Upper lobe of left lung (tissue), 6 donors: ENCODE measurements at places on chromosomes 7 and 10.

GRCh38 chr7:150428671-150429451 lies 21.6 kb upstream of the GIMAP8 start:
- no peaks in the 10 kb centered on the region for H3K27me3 ChIP-seq
- H3K4me3 ChIP-seq = no peak overlapping the region
- H3K36me3 ChIP-seq = no peaks in the 10 kb centered on the region
- H3K4me1 ChIP-seq = peaks cover 8% of the 10 kb centered on the region
- DNase-seq = peak; percentile 53

DNA sequence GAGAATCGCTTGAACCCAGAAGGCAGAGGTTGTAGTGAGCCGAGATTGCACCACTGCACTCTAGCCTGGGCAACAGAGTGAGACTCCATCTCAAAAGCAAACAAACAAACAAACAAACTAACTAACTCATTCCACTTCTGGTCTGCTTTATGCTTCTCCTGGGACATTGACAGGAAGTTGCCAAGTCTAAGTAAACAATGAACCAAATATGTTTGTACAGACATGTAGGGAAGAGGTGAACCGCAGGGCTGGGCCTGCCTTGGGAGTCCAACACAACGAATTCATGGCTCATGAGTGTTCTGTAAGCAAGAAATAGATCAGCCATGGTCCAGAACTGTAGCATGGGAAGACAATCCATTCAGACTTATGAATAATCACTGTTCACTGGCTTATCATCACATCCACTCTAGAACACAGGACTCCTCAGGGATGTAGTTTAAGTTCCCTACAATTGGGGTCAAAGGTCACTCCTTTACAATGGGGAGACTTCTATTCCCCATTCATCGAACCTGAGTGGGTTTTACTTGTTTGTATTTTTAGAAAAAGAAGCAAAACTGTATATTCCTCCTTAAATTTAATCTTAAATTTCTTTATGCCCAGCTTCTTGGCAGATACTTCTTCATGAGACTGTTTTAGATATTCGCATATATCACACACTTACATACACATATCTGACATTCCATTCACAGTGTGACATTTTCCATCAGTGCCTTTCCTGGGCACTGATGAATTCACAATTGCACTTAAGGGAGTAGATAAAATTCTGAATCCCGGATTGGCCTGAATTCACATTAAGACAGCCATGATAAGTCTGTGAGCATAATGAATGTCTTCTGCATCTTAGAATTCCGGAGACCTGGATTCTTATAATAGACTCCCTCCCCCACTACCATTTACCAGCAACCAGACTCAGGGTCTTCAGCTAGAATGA lies 159.1 kb upstream of the EEPD1 start:
- no peaks in the 10 kb centered on the region for H3K27me3 ChIP-seq
- no peaks in the 10 kb centered on the region for H3K36me3 ChIP-seq
- H3K27ac ChIP-seq = no peak overlapping the region
- H3K4me1 ChIP-seq = no peaks in the 10 kb centered on the region
- DNase-seq = no peak

DNA sequence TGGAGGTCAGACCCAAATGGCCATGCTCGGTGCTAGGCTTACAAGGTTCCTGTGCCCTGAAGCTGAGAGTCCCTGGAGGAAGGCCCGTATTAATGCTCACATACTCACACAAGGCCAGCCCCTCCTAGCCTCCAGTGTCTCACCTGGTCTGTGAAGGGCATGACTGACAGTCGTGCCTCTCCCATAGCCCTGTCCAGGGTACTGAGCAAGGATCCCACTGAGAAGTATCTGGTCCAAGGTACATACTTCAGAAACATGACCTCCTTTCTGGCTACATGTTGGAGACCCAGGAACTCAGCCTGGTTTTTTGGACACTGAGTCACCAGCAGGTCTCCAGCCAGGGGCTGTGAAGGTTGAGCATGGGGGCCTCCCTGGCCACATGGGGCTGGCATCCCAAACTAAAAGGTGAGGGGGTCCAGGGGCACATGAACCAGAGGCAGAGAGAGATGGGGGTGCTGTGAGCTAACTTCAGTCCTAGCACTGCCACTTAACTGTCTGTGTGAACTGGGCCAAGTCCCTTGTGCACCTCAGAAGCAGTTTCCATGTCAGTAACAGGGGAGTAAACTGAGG lies 17.6 kb upstream of the RASGEF1A start:
- H3K36me3 ChIP-seq = no peaks in the 10 kb centered on the region
- no peak for DNase-seq
- peaks cover 16% of the 10 kb centered on the region for H3K4me1 ChIP-seq
- no peaks in the 10 kb centered on the region for H3K27me3 ChIP-seq
- no peak overlapping the region for H3K4me3 ChIP-seq

- H3K4me3 ChIP-seq = no peak overlapping the region
- H3K27me3 ChIP-seq = no peaks in the 10 kb centered on the region
- H3K36me3 ChIP-seq = no peaks in the 10 kb centered on the region
Measured at GRCh38 chr7:12389089-12389700, 14.5 kb downstream of the VWDE start.

- no peak overlapping the region for H3K4me3 ChIP-seq
- no peaks in the 10 kb centered on the region for H3K36me3 ChIP-seq
- DNase-seq = no peak
- no peaks in the 10 kb centered on the region for H3K27me3 ChIP-seq
- no peak overlapping the region for H3K27ac ChIP-seq
Measured at GRCh38 chr10:6464862-6465430, 115.1 kb downstream of the PRKCQ start.

DNA sequence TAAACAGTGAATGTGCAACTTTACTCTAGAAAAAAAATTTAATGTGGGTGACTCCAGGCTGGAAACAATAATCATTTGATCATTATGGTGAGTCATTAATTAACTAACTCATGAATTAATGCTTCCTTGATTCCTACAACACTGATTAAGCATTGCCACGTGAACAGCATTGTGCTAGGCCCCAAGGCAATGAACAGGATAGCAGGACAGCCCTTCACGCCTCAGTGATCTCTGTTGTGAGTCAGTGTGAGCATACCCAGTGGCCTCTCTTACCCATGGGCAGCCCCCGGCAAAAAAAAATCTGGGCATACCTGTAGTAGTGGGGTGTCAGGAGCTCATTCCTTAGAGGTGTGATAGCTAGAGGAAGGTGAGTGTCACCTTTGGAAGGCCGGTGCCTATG lies 76.0 kb downstream of the DENND2A start:
- peaks cover 11% of the 10 kb centered on the region for H3K4me1 ChIP-seq
- H3K27ac ChIP-seq = no peak overlapping the region
- no peaks in the 10 kb centered on the region for H3K36me3 ChIP-seq
- DNase-seq = no peak
- H3K4me3 ChIP-seq = no peak overlapping the region
- H3K27me3 ChIP-seq = no peaks in the 10 kb centered on the region

DNA sequence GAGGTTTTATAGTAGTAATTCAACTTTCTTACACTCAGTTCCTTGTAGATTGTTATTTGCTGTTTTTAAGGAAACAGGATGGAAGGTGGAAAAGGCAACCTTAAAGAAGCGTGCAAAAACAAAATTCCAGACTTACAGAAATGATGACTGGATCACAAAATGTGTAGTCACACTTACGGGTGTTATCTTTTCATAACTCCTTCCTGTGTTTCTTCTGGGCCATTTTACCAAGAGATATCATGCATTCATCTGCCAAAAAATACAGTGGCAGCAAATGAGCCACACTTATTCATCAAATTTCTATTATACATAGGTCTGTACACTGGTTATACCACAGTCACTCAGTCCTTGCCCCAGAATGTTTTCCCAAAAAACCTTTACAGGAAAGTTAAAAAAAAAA lies 94.3 kb upstream of the IL6 start:
- DNase-seq = no peak
- no peak overlapping the region for H3K4me3 ChIP-seq
- H3K27me3 ChIP-seq = no peaks in the 10 kb centered on the region

DNA sequence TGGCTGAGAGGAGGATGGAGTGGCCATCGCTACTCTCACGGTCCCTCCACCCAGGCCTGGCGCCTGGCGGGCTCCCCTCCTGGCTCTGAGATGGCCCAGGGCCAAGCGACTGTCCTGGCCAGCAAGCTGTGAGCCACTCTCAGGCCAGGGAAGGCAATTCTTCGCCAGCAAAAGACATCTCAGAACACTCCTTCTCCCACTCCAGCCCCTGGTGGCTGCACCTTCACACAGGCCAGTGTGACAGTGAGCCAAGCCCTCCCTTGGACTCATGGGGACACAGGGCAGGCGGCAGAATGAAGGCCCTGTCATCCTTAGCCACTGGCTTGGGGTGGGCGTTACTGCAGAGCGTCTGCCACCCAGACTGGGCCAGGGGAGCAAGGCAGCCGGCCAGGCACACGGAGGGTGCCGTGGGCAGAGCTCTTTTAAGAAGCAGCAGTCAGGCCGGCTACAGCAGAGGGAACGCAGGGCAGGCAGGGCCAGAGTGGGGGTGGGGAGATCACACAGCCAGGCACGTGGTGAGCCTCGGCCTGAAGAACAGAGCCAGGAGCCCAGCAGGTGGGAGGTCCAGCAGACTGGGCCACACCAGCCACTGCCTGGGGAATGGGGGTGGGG lies 14.4 kb downstream of the STK32C start:
- H3K27me3 ChIP-seq = no peaks in the 10 kb centered on the region
- no peak overlapping the region for H3K4me3 ChIP-seq
- no peak overlapping the region for H3K27ac ChIP-seq
- H3K4me1 ChIP-seq = no peaks in the 10 kb centered on the region

- H3K27ac ChIP-seq = no peak overlapping the region
- H3K4me3 ChIP-seq = no peak overlapping the region
- H3K27me3 ChIP-seq = no peaks in the 10 kb centered on the region
- no peak for DNase-seq
Measured at GRCh38 chr10:43313901-43314300, 47.0 kb upstream of the RASGEF1A start.

DNA sequence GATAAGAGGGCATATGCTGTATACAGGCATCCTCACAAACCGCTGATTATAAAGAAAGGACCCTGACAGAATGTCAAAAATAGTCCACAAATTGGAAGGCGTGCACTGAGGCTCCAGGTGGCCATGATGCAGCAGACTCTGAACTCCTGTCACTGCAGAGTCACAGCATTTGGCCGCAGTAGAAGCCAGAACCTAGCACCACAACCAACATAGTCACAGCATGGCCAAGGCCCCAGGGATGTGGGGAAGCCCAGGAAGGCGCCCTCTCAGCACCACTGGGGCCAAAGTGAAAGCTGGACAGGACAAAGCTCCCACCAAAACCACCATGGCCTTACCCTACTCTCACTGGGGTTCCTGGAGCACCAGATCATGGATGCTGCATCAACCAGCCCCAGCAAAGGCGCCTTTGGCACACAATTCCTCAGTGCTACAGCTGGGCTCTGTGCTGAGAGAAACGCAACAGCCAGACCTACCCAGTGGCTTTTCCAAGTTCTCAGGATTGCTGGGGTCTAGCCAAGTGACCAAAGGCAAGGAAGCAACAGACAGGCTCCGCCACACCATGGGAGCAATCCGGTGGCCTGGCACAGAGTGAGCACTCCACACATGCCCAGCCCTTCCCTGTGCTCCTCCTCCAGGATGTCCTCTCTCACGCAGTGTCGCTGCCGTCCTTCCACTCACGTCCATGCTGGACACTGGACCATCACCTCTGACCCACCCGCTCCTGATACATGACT lies 60.2 kb downstream of the STK17A start:
- H3K27me3 ChIP-seq = no peaks in the 10 kb centered on the region
- H3K27ac ChIP-seq = no peak overlapping the region
- H3K36me3 ChIP-seq = peaks cover 7% of the 10 kb centered on the region
- H3K4me3 ChIP-seq = no peak overlapping the region
- no peak for DNase-seq

DNA sequence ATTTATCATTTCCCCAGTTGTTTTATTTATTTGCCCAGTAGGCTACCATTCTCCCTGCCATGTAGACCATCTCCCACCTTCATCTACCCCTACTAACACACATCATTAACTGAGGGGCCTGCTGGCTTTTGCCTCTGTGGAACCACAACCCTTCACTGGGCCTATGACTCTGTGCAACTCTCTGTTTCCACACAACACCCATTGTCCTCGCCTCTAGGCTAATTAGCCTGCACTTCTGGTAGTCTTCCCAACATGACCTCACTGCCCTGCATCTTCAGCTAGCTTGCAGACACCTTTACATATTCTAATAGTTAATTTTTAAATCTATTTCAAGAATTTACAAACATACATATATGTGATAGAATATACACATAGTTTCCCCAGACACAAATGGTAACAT lies 7.5 kb downstream of the ANKIB1 start:
- H3K27ac ChIP-seq = no peak overlapping the region
- no peak for DNase-seq
- no peaks in the 10 kb centered on the region for H3K36me3 ChIP-seq
- H3K27me3 ChIP-seq = no peaks in the 10 kb centered on the region
- no peak overlapping the region for H3K4me3 ChIP-seq

DNA sequence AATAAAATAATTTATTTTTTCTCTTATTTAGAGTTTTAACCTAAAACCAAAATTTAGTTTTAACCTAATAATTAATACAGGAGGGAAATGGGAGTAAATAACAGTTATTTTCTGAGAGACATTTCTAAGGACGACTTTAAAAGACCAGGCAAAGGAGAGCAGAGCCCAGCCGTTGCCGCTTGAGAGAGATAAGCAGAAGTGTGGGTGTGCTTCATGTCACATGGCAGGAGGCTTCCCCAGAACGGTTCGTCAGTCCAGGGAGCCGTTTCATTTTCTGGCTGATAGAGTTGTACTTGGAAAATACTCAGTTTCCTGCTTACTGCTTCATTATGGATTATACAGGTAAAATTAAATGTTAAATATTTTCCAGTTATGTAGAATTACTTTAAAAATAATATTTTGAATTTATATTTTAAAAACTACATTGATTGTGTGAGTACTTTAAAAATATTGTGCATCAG lies 61.4 kb downstream of the ST7 start:
- H3K4me1 ChIP-seq = peaks cover 8% of the 10 kb centered on the region
- H3K27ac ChIP-seq = no peak overlapping the region
- H3K27me3 ChIP-seq = no peaks in the 10 kb centered on the region
- DNase-seq = peak; percentile 72

DNA sequence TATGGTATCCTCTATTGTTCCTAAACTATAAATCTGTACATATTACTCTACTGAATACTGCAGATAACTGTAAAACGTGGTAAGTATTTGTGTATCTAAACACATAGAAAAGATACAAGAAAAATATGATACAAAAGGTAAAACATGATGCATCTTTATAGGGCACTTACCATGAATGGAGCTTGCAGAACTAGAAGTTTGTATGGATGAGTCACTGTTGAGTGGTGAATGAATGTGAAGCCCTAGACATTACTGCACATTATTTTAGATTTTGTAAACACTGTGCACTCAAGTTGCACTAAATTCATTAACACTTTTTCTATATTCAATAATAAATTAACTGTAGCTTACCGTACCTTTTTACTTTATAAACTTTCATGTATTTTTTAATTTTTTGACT lies 357.5 kb downstream of the ZWINT start:
- H3K4me3 ChIP-seq = no peak overlapping the region
- no peaks in the 10 kb centered on the region for H3K36me3 ChIP-seq
- H3K4me1 ChIP-seq = no peaks in the 10 kb centered on the region
- no peak overlapping the region for H3K27ac ChIP-seq

DNA sequence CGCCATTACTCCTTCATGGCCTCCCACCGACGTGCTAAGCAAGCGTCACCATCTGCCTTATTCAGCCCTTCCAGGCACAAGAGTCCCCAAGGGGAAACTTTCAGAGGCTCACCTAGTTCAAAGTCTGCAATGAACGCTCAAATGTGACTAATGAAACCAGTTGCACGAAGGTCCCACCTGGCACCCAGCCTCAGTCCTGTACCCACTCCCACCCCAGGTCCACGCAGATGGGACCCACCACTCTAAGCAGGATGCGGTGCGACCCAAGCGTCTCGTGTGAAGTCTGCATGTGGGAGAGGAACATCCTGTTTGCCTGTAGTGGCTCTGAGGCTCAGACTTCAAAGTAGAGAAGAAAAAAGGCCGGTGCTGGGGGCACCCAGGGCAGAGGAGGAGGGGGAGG lies 40.3 kb downstream of the RGS10 start:
- no peaks in the 10 kb centered on the region for H3K27me3 ChIP-seq
- H3K36me3 ChIP-seq = no peaks in the 10 kb centered on the region
- no peak overlapping the region for H3K27ac ChIP-seq
